ENCODE measurements at places on chromosomes 4 and X.

- DNase-seq = no peak
Observed at GRCh38 chr4:16908377-16909021, 10.1 kb upstream of the LDB2 start.

DNA sequence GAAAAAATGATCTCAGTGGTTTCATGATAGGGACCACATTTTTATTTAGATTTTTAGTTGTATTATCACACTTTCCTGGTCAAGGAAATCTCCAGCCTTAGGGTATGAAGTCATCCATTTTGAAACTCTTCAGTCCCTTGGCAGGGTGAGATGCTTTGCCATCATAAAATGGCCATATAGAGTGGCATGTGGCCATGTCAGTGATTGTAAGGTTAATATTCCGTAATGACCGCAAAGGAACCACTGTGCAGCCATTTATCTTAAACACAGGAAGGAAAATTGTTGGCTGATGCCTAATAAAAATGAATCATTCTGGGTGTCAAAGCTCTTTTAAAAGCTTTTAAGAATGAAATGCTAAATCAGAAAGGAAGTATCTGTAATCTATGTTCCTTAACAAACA, 35.6 kb downstream of the COMMD8 start:
- DNase-seq = no peak

DNA sequence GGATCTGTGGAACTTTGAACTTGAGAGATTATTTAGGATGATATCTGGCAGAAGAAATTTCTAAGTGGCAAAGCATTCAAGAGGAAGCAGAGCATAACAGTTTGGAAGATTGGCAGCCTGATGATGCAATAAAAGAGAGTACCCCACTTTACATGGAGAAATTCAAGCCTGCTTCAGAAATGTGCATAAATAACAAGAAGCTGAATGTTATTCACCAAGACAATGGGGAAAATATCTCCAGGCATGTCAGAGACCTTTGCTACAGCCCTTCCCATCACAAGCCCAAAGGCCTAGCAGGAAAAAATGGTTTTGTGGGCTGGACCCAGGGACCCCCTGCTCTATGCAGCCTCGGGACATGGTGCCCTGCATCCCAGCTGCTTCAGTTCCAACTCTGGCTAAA, 420.8 kb downstream of the DTHD1 start:
- DNase-seq = no peak

- no peak for DNase-seq
Observed at GRCh38 chr4:150033901-150034300, 44.3 kb upstream of the DCLK2 start.

DNA sequence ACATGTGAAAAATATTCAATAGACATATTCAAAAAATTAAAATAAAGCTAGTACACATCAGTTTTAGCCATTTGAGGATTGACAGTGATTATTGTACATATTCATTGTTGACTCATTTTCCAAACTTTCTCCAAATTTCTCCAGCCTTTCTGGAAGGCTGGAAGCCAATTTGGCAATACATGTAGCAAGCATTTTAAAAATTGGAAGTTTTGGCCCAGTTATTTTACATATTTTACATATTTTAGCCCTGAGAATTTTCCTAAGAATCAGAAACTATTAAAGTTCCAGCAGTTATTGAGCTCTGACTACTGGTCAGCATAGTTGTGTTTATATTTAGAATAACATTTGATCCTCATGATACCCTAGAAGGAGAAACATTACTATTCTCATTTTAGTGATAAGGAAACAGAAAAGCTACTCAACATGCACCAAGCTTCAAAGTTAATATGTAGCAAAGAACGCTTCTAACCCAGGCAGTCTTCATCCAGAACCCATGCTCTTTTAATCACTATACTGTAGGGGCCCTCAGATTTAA, 3.2 kb downstream of the CABS1 start:
- no peak for DNase-seq

DNA sequence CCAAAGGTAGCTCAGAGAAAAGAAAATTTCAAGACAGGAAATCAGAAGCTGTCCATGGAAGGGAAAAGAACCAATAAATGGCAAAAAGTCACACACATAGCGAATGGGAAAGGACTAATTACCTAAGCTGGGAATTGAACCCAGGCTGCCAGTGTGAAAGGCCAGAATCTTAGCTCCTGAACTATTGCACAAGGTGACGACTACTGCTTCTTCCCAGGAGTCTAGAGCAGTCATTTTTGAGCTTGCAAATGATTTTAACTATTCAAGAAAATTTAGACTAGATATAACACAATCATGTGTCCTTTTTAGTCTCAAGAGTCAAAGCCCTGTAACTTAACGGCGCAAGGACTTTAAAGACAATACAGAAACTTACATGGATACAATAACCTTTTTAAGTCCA, 34.1 kb upstream of the ZNF81 start:
- DNase-seq = no peak

GRCh38 chr4:185880571-185880970, 68.6 kb upstream of the SORBS2 start:
- no peak for DNase-seq

DNA sequence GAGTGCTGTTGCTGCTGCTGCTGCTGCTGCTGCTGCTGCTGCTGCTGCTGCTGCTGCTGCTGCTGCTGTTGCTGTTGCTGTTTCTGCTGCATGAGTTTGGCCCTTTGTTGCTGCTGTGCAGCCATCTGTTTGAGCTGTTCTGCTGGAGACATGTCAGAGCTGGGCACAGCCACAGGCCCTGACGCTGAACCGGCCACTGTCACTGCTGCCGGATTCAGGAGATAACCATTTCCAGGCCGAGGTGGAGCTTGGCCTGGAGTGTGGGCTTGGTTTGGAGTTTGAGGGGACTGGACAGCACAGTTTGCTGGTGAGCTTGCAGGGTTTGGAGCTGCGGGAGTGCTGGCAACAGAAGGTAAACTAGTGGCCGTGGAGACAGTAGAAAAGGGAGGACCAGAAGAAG, 224.3 kb downstream of the MGST2 start:
- no peak for DNase-seq

- DNase-seq = no peak
Observed at GRCh38 chr4:117264072-117264471, 178.7 kb upstream of the TRAM1L1 start.

GRCh38 chrX:41730081-41730480, 6.1 kb downstream of the GPR82 start:
- DNase-seq = no peak

DNA sequence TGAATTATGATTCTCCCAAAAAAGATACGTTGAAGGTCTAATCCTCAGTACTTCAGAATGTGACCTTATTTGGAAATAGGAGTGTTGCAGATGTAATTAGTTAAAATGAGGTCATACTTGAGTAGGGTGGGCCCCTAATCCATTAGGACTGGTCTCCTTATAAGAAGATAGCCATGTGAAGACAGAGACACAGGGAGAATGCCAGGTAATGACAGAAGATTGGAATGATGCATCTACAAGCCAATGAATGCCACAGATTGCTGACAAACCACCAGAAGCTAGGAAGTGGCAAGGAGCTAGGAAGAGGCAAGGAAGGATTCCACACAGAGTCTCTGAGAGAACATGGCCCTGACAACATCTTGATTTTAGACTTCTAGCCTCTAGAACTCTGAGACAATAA, 7.4 kb upstream of the RPS6KA3 start:
- no peak for DNase-seq

DNA sequence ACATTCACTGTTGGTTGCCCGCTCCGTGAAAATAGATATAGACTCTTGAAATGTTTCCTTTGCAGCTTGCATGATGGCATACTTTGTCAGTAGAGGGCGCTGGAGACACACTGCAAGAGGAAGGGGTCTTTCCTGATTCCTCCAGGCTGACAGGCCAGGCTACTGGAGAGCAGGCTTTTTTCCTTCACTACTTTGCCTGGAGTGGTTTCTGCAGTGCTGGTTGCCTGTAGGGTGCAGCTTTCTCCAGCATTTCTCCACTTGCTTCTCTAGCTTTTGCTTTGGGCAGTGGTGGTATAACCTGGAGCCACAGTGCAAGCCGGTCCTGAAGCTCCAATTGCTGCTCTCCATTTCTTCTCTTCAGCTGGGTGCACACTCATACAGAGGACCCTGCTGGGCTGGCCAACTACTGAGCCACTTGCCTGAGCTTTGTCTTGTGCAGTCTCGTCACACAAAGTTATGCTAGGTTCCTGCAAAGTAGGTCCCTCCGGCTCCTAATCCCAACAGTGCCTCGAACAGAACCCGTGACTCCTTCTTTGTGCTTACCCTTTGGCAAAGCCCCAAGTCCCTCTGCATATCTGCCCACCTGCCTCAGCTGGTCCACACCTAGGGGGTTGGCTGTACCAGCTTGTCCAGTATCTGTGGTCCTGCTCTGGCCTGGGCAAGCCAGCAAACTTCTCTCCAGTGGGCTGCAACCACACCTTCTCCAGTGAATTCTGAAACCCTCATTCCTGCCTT, 46.3 kb downstream of the RASSF6 start:
- peak; percentile 76 for DNase-seq

- no peak for DNase-seq
Observed at GRCh38 chr4:47784222-47784621, 53.6 kb downstream of the CORIN start.

DNA sequence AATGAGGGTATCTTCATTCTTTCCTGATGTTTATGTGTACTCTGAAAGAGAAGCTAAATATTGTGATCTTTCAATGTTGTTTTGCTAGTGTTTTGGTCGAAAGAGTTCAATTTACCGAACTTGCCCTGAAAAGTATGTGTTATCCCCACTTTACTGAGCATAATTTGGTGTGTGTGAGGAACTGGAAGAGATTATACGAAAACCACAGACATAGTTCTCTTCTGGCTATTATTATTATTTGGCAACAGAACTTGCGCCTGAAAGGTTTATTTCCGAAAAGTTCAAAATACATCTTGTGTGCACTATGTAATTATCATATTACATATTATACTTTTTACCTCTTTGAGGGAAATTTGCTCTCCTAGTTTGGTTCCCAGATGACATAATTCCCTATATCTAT, 232.5 kb upstream of the INTU start:
- no peak for DNase-seq

GRCh38 chrX:107566604-107567262, 61.6 kb upstream of the PRPS1 start:
- no peak for DNase-seq

Measured in endothelial cell (in vitro differentiated cells).